ENCODE measurements at places on chromosomes 7 and 10. TPM values are rescaled to one million over a fixed set of nuclear protein-coding genes. Genes with fewer than 3 reads are reported as not detected.
A peak's percentile ranks its signal among the peaks of the same experiment; 100 is the strongest.

Gene ADAP1
- total RNA-seq, result 0.88 TPM

Gene EMX2
- 0.92 TPM for total RNA-seq

Gene CRYGN
- not detected for total RNA-seq

Gene HKDC1
- not detected for total RNA-seq

Gene CC2D2B
- total RNA-seq, result 0.22 TPM

DNA sequence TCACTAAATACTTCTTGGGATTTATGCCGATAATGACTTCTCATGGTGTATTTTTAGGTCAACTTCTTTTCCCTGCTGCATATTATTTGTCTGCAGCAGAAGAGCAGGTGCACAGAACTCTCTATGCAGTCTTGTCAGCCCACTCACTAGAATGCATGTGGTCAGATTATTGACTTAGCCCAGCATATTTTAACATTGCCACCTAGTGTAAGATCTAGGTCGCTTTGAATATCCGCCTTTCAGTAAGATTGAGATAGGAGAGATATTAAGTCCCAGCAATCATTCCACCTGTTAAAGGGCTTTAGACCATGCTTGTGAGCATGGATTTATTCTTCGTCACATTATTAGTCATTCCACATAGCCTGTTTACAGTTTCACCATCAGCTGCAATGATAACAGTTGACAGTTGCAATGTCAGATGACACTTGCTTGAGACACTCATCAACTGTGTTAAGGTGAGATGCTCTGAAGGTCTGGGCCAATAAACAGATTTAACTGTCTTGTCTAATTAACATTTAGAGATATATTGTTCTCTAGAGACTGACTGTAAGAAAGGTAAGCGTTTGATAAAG, 491.7 kb downstream of the ARL4A start:
- no peak overlapping the region for H3K4me3 ChIP-seq
- no peaks in the 10 kb centered on the region for H3K4me1 ChIP-seq
- DNase-seq, result no peak
- H3K27ac ChIP-seq, result no peak overlapping the region

- peak overlapping the region; percentile 60 for H3K27ac ChIP-seq
- H3K36me3 ChIP-seq, result no peaks in the 10 kb centered on the region
- H3K4me3 ChIP-seq, result no peak overlapping the region
- H3K27me3 ChIP-seq, result peaks cover 2% of the 10 kb centered on the region
Observed at GRCh38 chr7:24336461-24336860, 52.5 kb downstream of the NPY start.

DNA sequence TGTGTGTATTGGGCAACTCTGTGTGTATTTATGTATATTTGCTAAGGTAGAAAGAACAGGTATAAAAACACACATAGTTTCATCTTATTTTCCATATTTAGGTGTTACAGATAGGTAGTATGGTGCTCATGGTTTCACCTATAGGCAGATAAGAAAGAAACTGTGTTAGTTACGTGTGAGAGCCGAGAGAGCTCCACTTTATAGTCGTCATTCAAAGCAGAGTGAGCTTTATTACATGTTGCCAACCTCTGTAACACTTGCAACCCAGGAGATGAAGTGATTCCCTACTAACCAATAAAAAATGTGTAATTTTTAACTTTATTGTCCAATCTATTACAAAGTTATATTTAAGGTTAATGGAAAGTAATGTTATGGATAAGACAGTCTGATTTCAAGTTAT, 121.3 kb downstream of the AGMO start:
- H3K27me3 ChIP-seq, result no peaks in the 10 kb centered on the region
- H3K4me1 ChIP-seq, result no peaks in the 10 kb centered on the region
- H3K36me3 ChIP-seq, result no peaks in the 10 kb centered on the region
- no peak for DNase-seq
- H3K4me3 ChIP-seq, result no peak overlapping the region
- no peak overlapping the region for H3K27ac ChIP-seq

DNA sequence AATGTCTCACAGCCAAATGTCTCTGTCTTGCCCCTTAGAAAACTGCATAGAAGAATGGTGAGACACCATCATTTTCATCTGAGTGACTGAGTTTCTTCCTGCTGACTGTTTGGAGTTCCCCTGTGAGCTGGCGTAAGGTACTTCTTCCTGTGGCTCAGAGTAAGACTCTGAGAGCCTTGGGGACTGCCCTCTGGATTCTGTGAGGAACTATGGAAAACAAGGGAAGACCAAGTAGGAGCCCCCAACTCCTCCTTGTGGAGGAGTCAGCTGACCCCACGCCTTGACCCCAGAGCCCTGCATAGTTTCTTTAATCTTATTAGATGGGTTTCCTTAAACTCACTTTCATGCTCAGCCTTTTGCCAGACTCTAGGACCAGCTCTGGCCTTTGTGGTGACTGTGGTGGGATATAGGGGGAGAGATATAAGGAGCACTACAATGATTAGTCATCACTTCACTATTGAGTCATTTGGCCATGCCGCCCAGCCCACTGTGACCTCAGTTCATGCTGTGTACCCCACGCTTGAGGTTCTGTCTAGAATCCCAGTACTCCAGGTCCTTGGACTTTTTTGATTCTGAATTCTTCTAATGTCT, 51.8 kb upstream of the FAM133B start:
- H3K27me3 ChIP-seq, result no peaks in the 10 kb centered on the region
- DNase-seq, result no peak
- no peak overlapping the region for H3K4me3 ChIP-seq
- H3K36me3 ChIP-seq, result no peaks in the 10 kb centered on the region
- no peak overlapping the region for H3K27ac ChIP-seq

GRCh38 chr10:43249962-43250614, 16.8 kb downstream of the RASGEF1A start:
- H3K4me3 ChIP-seq, result no peak overlapping the region
- no peaks in the 10 kb centered on the region for H3K27me3 ChIP-seq
- H3K36me3 ChIP-seq, result no peaks in the 10 kb centered on the region

GRCh38 chr7:1873857-1874589, 203.9 kb downstream of the ELFN1 start:
- H3K4me1 ChIP-seq, result no peaks in the 10 kb centered on the region
- DNase-seq, result no peak
- H3K4me3 ChIP-seq, result no peak overlapping the region
- no peaks in the 10 kb centered on the region for H3K27me3 ChIP-seq

- no peak overlapping the region for H3K27ac ChIP-seq
- H3K4me1 ChIP-seq, result no peaks in the 10 kb centered on the region
- DNase-seq, result no peak
- H3K36me3 ChIP-seq, result no peaks in the 10 kb centered on the region
- H3K27me3 ChIP-seq, result no peaks in the 10 kb centered on the region
Observed at GRCh38 chr7:114903131-114903530, 18.8 kb upstream of the MDFIC start.

DNA sequence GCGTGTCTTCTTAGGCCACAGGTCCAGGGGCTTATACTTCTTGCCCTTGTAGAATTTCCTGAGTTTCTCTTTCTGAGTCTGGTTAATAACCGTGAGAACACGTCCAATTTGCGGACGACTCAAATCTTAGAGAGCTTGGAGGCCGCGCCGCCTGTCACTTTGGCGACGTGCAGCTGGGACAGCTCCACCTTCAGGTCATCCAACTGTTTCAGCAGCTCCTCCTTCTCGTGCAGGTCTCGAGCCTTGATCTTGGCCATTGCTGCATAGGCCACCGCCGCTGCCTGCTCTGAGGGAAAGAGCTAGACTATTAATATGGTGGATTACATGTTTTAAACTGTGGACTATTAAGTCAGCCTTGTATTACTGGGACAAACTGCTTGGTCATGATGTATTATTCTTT, 26.9 kb downstream of the EVX1 start:
- H3K4me3 ChIP-seq, result no peak overlapping the region
- no peaks in the 10 kb centered on the region for H3K4me1 ChIP-seq
- no peak for DNase-seq
- H3K27me3 ChIP-seq, result peaks cover 4% of the 10 kb centered on the region
- no peak overlapping the region for H3K27ac ChIP-seq
- no peaks in the 10 kb centered on the region for H3K36me3 ChIP-seq

GRCh38 chr10:89684604-89685003, 16.8 kb upstream of the KIF20B start:
- no peaks in the 10 kb centered on the region for H3K36me3 ChIP-seq
- no peaks in the 10 kb centered on the region for H3K27me3 ChIP-seq
- no peak overlapping the region for H3K4me3 ChIP-seq
- no peak for DNase-seq

- no peaks in the 10 kb centered on the region for H3K27me3 ChIP-seq
- H3K27ac ChIP-seq, result no peak overlapping the region
- DNase-seq, result no peak
- no peak overlapping the region for H3K4me3 ChIP-seq
Observed at GRCh38 chr10:82685087-82685486, 810.1 kb downstream of the NRG3 start.

- no peak for DNase-seq
- H3K27me3 ChIP-seq, result no peaks in the 10 kb centered on the region
- H3K27ac ChIP-seq, result peak overlapping the region; percentile 63
- peak overlapping the region; percentile 67 for H3K4me3 ChIP-seq
- no peaks in the 10 kb centered on the region for H3K36me3 ChIP-seq
- peaks cover 76% of the 10 kb centered on the region for H3K4me1 ChIP-seq
Observed at GRCh38 chr10:79244068-79244442, 103.2 kb upstream of the PPIF start.

Measured in psoas muscle (tissue), 8 donors.